Common myeloid progenitor, CD34-positive (primary cell): ENCODE measurements at places on chromosomes 5 and 9.

DNA sequence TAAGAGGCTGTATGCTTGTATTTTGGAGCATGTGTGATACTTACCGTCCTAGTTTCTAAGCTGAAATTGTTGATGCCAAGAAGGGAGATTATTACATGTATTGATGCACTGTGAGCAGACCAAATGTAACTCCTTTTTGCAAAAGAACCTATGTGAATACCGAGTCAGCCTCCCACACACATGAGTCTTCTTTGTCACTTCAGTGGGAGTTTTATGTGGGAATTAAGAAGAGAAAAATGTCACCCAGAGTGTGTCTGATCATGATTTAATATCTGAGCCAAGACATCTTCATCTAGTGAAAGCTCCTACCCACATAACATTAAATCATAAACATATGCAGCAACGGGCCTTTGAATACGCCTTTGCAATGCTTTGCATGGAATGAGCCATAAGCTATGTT is 380.3 kb upstream of the ACTBL2 start:
- no peak for DNase-seq

DNA sequence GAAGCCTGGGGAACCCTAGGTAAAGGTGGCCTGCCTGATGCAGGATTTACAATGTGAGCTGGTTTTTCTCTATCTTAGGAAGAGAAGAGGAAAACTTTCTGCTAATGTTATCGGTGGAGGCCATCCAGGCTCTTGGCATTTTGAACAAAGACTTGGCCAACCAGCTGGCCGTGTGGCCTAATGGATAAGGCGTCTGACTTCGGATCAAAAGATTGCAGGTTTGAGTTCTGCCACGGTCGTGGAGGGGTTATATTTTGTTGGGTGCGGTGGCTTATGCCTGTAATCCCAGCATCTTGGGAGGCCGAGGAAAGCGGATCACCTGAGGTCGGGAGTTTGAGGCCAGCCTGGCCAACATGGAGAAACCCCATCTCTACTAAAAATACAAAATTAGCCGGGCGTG is 9.6 kb downstream of the C9orf152 start:
- DNase-seq = no peak

- DNase-seq = no peak
These were observed 309.8 kb downstream of the IRX2 start for GRCh38 chr5:2441495-2442180.

DNA sequence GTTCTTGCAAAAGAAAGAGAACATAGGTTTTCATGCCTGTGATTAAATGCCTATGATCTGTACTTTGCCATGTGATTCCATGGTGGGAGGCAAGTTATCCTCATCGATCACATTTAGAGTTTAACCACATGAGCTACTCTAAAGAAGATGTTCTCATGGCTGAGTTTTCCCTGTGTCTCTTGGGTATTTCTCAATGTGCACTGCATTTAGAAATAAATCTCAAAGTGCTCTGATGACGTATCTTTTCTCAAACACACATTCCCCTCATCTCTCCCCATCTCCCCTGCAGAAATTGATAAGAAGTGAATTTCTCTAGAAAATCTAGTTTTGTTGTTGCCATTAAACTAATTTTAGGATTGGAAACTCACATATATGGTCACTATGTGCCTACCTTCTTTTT is 282.2 kb downstream of the SEMA5A start:
- DNase-seq = no peak

GRCh38 chr9:112124156-112124555 is 50.9 kb downstream of the SUSD1 start:
- no peak for DNase-seq

- DNase-seq = no peak
These were observed 35.6 kb downstream of the S1PR3 start for GRCh38 chr9:89026876-89027275.

DNA sequence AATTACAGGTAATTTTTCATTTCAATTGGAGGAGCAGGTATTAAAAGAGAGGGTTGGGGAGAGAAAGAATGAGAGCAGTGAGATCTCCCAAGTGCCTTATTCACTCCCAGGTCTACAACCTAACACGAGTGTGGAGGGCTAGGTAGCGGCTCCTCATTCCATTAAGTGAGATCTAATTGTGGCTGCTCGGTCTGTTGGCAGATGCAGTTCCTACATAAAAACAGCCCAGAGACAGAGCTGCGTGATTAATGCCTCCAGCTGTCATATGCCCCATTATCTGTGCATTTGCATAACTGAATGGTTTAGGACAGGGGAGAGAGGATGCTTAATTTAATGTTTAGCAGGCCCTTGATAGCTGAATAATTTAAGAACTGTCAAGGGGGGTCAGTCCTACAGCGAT is 100.5 kb downstream of the PSAT1 start:
- no peak for DNase-seq

GRCh38 chr5:154181161-154181560 is 9.4 kb upstream of the GALNT10 start:
- no peak for DNase-seq

- no peak for DNase-seq
These were observed 762 bp upstream of the ST6GALNAC4 start for GRCh38 chr9:127917603-127918002.

- DNase-seq = no peak
These were observed 89.1 kb upstream of the PPP2R2B start for GRCh38 chr5:146967646-146968045.

GRCh38 chr5:35626108-35626507 is 8.4 kb downstream of the SPEF2 start:
- no peak for DNase-seq

GRCh38 chr5:103918668-103919367 is 356.2 kb upstream of the NUDT12 start:
- DNase-seq = no peak

GRCh38 chr9:14173713-14174112 is 140.2 kb downstream of the NFIB start:
- DNase-seq = no peak

- DNase-seq = no peak
These were observed 27.5 kb upstream of the HAND1 start for GRCh38 chr5:154505567-154505966.

DNA sequence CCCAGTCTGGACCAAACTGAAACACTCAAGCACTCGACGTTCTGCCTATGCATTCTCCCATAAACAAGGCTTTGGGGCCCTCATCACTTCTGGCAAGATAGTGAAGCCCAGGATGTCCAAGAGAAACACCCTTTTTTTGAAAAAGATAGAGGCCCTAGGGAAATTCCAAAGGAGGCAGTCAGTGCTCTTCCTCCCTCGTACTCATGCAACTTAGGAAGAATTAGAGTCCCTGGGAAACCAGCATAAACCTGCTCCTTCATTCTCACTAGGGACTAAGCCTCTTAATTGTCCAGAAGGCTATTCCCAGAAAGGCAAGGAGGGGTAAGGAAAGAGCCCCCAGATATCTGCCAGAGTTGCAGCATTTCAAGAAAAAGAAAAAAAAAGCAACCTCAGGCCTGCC is 7.8 kb upstream of the RUSC2 start:
- DNase-seq = no peak

DNA sequence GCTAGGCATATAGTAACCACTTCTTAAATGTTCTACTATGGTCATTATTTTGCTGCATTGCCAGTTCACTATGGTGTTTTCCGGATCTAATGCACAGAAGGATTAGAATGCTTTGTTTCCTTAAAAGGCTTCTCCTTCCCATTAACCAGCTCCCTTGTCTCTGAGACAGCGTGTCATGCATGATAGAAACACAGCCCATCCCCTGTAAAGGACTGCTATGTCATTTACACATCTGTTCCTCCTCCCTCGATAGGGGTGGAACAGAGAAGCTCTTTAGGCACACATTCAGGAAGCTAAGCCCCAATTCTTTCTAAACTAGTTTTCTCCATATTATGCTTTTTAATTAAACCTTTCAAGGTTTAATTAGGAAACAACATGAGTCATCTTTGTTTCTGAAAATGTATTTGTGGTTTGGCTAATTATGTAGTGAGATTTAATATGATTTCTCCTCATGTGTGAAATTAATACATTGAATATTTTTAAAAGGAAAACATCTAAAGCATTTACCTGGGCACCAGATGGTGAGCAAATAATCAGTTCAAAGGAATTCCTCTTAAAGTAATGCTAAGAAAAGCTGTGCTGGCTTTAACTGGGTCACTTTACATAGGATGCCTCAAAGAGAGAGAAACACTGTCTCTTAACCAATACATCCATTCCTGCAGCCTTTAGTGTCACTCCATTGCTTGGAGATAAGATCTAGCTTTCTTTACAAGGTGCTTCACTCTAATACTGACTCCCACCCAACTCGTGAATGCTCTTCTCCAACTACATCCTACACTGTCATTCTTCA is 133.3 kb upstream of the PPP1R2B start:
- DNase-seq = no peak

- DNase-seq = no peak
These were observed 619.0 kb downstream of the CDH18 start for GRCh38 chr5:19369048-19369447.

DNA sequence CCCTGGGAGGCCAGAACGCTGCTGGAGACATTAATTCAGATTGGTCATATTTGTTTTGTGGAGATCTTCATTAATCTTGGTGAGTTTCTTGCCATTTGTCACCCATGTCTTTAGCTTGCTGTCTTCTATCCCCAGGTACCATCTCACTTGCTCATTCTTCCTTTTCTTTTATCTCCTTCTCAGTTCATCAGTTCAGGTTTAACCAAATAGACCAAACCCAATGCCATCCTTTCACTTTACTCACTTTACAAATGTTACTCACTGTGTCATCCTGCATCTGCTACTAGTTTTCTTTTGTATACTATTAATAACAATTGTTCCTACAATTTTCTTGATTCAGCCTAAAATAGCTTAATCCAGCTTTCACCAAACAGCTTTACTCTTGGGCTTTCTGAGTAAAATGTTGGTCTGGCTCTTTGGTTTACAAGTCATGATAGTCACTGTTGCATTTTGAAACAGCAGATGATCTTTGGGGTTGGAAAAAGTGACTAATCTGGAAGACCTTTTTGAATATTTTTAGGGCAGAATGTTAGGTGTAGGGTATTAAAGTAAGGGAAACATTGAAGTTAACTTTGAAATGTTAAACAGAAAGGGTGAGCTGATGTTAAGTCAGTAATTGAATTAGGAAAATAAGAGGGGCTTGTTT is 246.9 kb downstream of the ZSWIM6 start:
- no peak for DNase-seq

- no peak for DNase-seq
These were observed 1.2 kb upstream of the AJM1 start for GRCh38 chr9:136840877-136841645.

DNA sequence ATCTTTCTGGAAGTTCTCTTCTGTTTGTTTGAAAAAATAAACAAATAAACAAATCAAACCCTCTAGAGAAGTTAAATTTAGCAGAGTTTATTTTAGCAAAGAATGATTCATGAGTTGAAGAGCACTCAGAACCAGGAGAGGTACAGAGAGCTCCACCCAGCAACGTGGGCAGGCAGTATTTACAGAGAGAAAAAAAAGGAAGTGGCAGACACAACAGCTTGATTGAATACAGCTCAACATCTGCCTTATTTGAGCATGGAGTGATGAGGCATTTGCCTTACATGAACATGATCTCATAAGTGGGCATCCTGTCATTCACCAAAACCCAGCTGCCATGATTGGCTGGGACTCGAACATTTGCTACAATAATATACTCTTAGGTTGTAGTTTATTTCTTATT is 381.6 kb upstream of the ADAMTS16 start:
- DNase-seq = no peak

- DNase-seq = no peak
These were observed 32.4 kb upstream of the STX17 start for GRCh38 chr9:99873943-99874584.

DNA sequence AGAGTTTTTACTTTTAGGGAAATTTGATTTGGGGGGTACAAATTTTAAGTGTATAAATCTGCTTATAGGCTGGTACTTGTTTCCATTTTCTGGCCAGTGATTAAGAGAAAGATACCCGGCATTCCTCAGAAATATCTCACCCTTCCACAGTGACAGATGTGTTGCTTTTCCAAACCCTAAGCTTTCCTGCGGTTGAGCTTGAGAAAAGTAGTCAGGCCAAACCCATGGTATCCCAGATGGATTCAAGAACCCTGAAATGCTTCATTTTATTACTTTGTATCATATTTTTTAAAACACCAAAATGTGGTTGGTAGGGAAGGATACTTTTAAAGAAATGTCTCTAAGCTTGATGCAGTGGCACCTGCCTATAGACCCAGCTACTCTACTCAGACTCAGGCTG is 23.5 kb downstream of the SPTAN1 start:
- DNase-seq = no peak
